ENCODE measurements at places on chromosomes 11 and 22.

DNA sequence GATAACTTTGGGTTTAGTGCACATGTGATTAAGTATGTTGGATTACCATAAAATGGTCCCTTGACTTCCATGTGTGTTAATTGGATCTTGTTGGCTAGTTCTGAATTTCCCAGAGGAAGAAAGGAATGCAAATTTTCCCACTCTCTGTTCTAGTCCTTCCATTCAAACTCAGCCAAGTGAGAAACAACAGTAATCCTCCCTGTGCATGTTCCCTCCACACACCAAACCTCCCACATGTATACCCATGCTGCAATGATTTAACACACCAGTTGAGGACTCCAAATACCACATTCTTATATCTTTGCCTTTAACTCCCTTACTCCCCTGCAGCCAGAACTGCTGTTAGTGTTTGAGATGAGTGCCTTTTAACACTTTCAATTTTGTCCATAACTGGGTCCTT is 1158.9 kb downstream of the DLG2 start:
- no peak for DNase-seq

GRCh38 chr11:57349491-57350274 is 11.5 kb downstream of the P2RX3 start:
- peak; percentile 32 for DNase-seq

DNA sequence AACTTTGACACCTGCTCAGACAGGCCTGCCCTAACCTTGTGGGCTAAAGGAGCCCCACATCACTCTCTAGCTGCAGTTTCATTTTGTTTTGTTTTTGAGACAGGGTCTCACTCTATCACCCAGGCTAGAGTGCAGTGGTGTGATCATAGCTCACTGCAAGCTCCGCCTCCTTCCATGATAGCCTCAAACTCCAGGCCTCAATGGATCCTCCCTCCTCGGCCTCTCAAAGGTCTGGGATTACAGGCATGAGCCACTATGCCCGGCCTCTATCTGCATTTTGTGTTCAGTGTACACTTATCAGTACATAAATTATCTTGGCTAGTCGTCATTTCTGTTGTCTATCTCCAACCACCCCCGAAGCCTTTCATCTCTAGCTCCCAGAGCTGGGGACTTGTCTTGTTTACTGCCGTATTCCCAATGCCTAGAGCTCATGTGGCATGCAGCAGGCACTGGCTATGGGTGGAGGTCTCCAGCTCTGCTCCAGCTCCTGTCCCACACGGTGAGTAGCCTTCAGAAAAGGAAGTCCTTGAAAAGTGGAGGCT is 22.1 kb upstream of the PEX26 start:
- no peak for DNase-seq

DNA sequence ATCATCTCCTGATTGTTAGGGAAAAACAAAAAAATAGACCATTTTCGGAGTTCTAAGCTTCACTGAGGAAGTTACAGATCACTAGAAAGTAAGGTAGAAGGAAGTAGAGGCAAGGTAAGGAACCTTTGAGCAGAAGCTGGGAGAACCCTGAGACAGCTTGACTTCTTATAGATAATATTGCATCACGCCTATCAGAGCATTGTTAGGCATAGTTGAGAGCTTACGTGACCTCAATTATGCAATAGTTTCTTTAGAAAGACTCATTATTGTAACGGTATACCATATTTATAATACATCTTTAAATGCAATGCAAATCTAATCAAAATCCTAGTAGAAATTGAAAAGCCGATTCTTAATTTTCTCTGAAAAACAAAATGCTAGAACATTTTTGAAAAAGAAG is 4.9 kb downstream of the TBRG1 start:
- DNase-seq = no peak

DNA sequence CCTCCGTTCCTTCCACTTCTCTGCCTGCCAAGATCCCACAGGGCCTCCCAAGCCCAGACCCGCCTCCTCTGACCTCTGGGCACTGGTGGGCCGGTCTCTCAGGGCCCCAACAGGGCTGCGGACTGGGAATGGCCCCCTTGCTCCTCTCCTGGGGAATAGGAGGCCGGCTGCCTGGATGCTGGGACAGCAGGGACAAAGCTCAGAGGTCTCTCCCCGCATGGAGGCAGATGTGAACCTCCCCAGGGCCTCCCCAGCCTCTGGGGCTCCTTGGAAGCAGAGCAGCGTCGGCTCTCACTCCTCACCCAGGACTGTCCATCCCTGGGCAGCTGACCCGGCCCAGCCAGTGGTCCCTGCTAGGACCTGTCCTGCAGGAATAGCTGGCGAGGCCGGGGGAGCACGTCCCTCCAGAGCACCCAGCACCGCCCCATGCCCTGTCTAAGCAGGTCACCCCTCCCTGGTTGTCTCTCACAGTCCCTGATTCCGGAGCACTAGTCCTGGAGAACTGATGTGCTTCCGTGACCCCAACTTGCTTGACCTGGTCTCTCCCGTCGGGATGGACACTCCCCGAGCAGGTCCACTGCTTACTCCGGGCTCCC is 85.8 kb downstream of the RTL6 start:
- DNase-seq = no peak

DNA sequence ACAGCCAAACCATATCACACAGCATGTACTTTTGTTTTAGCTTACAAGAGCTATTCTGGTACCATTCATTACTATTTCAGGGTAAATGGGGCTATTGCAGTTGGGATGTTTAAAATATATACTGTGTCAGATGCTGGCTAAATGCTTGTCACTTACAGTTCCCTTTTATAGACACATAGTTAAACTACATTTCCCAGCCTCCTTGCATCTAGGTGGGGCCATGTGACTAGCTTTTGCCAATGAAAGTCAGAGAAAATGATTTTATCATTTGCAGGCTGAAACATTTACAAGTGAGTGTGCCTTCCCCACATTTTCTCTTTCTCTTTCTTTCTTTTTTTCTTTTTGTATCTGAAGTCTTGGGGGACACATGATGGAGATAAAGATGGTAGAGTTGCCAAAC is 7.8 kb upstream of the IFTAP start:
- no peak for DNase-seq

GRCh38 chr11:102012946-102013345 is 34.3 kb upstream of the CFAP300 start:
- DNase-seq = no peak

All from stimulated activated CD4-positive, alpha-beta T cell treated with anti-CD3 and anti-CD28 coated beads, Interleukin-2, amount 100 ng/mL, for 4 hours (primary cell).